ENCODE measurements at places on chromosomes 5 and 9.

DNA sequence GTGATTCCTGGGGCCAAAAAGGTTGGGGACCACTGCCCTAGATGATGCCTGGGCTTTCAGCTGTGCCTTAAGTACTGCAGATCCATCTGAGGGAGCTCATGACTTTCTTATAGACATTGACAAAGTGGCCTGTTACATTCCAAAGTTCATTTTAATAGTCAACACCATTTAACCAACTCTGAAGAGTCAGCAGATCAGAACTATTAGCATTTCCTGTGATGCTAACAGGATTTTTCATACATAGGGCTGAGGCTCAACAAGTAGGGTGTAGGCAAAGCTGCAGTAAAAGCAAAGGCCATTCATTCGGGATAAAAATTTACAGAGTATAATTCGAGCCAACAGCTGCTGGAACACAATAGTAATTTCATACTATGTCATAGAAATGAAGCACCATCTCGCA is 105.4 kb downstream of the LPAR1 start:
- no peak for DNase-seq

GRCh38 chr9:137439158-137439714 is 1.9 kb downstream of the ENTPD8 start:
- DNase-seq = no peak

- DNase-seq = no peak
Observed at GRCh38 chr9:9229269-9229668, 1383.5 kb downstream of the PTPRD start.

- no peak for DNase-seq
Observed at GRCh38 chr5:98470747-98471146, 302.7 kb upstream of the RGMB start.

DNA sequence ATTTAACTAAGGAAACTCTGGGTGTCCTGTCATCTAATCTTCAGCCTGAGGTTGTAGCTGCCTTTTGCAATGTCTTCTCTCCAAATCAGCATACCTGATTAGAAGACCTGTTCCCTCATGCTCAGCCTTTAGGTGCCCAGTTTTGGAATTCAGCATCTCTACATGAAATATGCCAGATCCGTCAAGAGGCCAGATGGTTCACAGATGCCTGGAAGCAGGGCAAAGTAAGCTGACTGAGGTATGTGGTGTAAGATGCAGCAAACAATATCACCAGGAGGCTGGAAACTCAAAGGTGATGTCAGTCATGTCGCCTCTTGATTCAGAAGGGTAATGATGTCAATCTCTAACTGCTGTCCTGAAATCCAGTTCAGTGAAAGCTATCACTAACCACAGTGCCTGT is 324.4 kb downstream of the PRELID2 start:
- DNase-seq = no peak

- DNase-seq = no peak
Observed at GRCh38 chr5:123120197-123120596, 31.2 kb downstream of the PRDM6 start.

- DNase-seq = no peak
Observed at GRCh38 chr9:35000535-35001284, 11.2 kb downstream of the DNAJB5 start.

- no peak for DNase-seq
Observed at GRCh38 chr5:150498501-150498900, 9.4 kb upstream of the NDST1 start.

Measured in stimulated activated CD4-positive, alpha-beta T cell treated with anti-CD3 and anti-CD28 coated beads, Interleukin-1b, Interleukin-23, amount 100 ng/mL, for 1 hour (primary cell).